ENCODE measurements at places on chromosomes 5 and 9. TPM values are rescaled to one million over a fixed set of nuclear protein-coding genes. Genes with fewer than 3 reads are reported as not detected.

EIF4E1B gene
- total RNA-seq, result not detected

ENTPD2 gene
- not detected for total RNA-seq

ATOX1 gene
- total RNA-seq, result 60.0 TPM

FRMPD1 gene
- not detected for total RNA-seq

SLC34A3 gene
- not detected for total RNA-seq

ELAVL2 gene
- not detected for total RNA-seq

RXRA gene
- 3.8 TPM for total RNA-seq

CTXN3 gene
- total RNA-seq, result not detected

CDC25C gene
- total RNA-seq, result 5.5 TPM

BNC2 gene
- 5.5 TPM for total RNA-seq

DMRT3 gene
- not detected for total RNA-seq

QRFP gene
- not detected for total RNA-seq

OR13C5 gene
- total RNA-seq, result not detected

Data from natural killer cell treated with Interleukin-12 subunit alpha and Interleukin-12 subunit beta and Interleukin-15 and Interleukin-18, amount 100 ng/mL, for 72 hours (primary cell).